ENCODE measurements at places on chromosomes 1 and 21.

GRCh38 chr21:46409641-46410406 lies 48.9 kb upstream of the DIP2A start:
- DNase-seq: no peak

- DNase-seq: no peak
Observed at GRCh38 chr1:87941337-87941946, 612.8 kb downstream of the LMO4 start.

- no peak for DNase-seq
Observed at GRCh38 chr1:235741294-235741693, 91.7 kb upstream of the GNG4 start.

- DNase-seq: no peak
Observed at GRCh38 chr1:206674745-206675175, 9.9 kb upstream of the MAPKAPK2 start.

DNA sequence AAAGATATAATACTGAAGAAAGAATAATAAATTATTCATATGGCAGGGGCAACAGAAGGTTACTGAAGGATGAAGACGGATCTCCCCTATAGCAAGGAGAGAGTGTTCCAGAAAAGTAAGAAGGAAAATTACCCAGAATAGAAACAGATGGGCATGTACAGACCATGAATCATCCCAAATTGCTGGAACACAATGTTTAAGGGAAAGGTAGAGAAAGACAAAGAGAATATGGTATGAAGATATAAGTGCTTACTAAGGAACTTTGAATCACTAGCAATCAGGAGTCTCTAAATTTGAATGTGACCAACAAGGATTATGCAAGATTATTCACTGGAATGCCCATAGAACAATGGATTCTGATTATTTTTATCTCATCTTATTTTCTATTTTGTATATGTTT lies 375.4 kb downstream of the COL11A1 start:
- no peak for DNase-seq

DNA sequence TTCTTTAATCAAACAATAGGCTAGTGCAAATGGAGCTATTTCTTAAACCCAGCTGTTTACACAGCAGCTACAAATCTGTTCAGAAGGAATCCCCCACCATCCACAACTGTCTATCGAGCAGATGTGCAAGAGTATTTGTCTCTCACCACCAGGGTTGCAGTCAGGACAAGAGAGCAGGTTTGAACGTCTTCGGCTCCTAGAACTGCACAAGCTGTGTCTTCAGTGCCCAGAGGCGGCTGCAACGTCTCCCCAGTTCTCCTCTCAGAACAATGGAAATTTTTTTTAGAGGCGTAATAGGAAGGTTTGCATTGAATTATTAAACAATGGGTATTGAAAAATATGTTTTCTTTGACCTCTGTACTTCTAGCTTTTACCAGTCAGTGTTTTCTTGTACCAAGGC lies 7.3 kb downstream of the OVAAL start:
- no peak for DNase-seq

GRCh38 chr1:22249928-22250680 lies 107.2 kb upstream of the WNT4 start:
- no peak for DNase-seq

- no peak for DNase-seq
Observed at GRCh38 chr1:169779970-169780369, 14.7 kb downstream of the METTL18 start.

GRCh38 chr1:1084372-1085170 lies 10.5 kb upstream of the RNF223 start:
- DNase-seq: no peak

- no peak for DNase-seq
Observed at GRCh38 chr1:42137766-42138165, 15.4 kb upstream of the GUCA2B start.

DNA sequence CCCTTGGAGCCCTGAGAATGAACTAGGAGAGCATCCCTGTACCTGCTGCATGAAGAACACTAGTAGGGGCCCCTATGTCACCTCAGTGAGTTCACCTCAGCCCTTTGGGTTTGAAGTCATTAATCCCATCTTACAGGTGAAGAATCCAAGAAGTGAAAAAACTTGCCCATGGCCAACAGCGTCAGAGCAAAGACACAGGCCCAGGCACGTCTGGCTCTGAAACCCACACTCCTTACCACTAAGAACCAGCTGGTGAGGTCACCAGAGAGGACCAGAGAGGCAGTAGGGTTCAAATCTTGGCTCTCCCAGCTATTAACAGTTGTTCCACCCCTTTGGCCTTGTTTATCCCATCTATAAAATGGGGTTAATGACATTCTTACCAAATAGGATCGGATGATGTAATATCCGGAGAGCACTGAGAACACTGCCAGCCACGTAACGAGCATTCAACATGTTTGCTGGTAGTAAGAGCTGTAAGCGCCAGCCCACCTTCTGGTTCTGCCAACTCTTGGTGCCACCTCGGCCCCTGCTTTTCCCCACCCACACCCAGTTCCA lies 8.8 kb downstream of the MATN1 start:
- DNase-seq: no peak

GRCh38 chr1:236484310-236484971 lies 39.3 kb upstream of the LGALS8 start:
- DNase-seq: no peak

GRCh38 chr1:154867841-154868605 lies 2.1 kb downstream of the KCNN3 start:
- no peak for DNase-seq

Data from NCI-H446 (cell line).